Effector CD4-positive, alpha-beta T cell (primary cell): ENCODE measurements at places on chromosomes 4 and X.

DNA sequence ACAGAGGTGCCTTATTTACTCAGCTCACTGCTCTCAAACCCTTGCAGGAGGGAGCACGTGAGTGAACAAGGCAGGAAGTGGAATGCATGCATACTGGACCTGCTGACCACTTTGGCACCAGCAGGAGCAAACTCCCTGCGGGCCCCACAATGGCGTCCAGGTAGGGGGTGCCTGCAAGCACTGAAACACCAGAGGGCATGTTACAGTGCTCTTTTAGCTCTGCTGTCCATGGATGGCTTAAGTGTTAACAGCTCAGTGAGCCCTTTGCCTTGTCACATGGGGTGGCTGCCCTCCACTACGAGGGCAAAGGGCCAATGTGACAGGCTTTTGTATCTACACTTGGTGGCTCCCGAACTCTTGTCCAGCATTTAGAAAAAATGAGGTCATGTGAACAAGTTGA lies 199.5 kb upstream of the UGT8 start:
- no peak for DNase-seq

GRCh38 chrX:15956681-15957080 lies 102.1 kb upstream of the AP1S2 start:
- DNase-seq, result no peak

GRCh38 chrX:148498067-148498466 lies 2.4 kb upstream of the AFF2 start:
- DNase-seq, result no peak

DNA sequence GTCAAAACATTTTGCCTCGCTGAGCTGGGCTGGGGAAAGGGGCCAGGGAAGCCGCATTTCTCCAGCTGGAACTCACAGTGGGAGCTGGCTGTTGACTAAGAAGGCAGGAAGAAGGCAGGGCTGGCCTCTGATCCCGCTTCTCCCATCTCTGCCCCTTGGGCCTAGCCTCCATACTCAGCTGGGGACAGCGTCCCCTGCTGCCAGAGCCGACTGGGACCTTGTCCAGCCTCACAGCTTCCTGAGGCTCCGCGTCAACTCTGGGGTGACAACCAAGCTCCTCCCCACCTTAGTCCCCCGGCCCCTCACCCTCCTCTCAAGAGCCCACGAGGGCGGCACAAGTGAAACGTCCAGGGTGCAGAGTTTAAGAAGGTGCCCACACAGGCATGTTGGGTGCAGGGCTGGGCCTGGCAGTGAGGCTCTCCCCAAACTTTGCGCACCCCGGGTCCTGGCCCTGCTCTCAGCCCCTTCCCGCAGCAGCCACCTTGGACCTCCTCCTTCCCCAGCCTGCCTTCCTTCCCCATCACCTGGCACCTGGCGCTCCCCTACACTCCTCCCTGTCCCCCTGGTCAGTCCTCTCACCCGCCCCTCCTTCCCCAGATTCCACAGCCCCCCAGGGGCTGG lies 100.8 kb downstream of the PSAPL1 start:
- DNase-seq, result no peak

DNA sequence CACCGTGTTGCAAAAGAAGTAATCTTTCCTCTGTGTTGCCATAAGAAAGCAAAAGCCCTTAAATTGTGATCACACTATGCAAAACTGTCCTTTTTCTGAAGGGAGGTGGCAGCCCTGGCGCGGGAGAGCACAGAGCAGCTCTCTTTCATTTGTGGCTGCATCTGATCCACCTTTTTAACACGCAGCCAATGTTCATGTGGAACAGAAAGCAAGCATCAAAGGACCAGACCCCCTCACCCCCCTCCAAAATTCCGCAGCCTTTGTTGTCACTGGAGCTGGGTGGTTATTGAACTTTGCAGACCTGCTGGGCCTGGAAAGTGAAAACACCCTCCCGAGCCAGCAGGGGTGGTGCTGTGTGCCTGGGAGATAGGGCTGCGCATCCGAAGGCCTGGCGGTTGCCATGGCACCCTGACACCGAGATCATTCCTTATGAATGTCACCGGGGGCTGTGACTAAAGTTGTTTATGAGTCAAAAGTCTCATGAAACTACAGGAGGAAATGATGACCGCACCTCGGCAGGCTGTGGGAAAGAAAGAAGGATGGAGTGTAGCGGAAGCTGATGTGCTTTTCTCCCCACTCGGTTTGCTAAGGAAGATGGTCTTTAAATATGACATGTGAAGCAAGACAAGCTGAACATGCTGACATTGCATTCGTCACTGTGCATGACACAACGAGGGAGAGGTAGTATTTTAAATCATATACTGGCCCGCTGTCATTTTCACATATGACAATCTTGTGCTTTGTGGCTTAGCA lies 367.4 kb downstream of the UNC5C start:
- DNase-seq, result no peak

DNA sequence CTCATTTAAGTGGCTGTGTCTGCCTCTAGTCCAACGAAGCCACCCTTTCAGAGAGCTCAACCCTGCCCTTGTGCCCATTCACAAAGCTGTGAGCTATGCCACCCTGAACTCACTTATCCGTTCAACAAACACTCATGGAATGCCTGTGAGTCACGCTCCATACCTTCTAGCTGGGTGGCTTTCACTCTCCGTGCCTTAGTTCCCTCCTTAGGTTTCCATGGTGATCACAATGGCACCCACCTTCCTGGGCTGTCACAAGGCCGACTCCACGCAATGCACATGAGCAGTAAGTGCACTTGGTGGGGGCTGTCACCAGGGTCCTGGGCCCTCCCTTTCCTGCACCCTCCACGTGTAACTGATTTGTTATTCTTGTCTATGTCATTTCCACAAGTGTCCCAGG lies 37.2 kb upstream of the PPP2R2C start:
- DNase-seq, result no peak

GRCh38 chr4:4443821-4444220 lies 56.9 kb downstream of the NSG1 start:
- DNase-seq, result no peak

GRCh38 chr4:121877041-121877773 lies 6.9 kb upstream of the BBS7 start:
- no peak for DNase-seq

GRCh38 chr4:48379587-48380180 lies 38.4 kb downstream of the SLAIN2 start:
- DNase-seq, result no peak

- no peak for DNase-seq
Observed at GRCh38 chrX:103431316-103431715, 55.0 kb downstream of the BEX3 start.

- DNase-seq, result no peak
Observed at GRCh38 chrX:8668813-8669212, 63.1 kb downstream of the ANOS1 start.

DNA sequence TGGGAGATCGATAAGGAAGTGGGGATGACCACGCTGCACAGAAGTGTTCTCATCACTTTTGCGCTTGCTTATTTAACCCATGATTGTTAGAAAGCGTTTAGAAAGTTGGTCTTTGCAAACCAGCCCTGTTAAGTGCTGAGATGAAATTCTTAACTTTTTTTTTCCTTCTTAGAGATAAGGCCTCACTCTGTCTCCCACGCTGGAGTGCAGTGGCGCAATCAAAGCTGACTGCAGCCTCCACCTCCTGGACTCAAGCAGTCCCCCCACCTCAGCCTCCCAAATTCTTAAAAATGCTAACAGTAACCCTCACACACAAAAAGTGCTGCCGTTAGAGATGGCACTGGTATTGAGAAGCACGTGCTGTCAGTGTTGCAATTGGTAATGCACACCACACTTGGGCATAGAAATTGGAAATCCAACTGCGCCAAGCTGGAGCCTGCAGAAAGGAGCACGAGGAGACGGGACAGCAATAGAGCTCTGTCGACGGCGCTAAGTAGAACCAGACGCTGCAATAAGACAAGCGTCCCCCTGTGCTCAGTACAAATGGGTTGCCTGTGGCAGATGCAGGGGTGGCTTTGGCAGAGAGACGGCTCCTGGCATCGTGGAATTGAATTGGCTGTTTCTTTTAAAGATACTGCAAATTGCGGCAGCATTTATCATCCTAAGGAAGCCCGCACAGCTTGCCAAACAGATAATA lies 113.4 kb downstream of the TBL1X start:
- DNase-seq, result no peak

DNA sequence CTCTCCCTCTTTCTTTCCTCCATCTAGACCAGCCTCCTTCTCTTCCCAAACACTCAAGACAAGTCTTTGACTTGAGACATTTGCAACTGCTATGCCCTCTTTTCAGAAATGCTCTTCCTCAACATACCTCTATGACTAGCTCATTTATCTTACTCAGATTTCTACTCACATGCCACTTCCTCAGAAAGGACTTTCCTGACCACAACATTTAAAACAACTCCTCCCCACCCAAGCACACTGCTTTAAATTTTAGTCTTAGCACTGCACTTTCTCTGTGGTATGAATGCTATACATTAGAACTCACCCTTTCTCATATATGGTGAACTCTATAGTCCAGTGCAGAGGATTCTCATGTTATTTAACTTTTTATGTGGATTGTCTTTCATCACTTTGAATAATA lies 28.4 kb upstream of the SULT1E1 start:
- DNase-seq, result no peak

- DNase-seq, result no peak
Observed at GRCh38 chr4:111601671-111602070, 543.6 kb upstream of the FAM241A start.

- no peak for DNase-seq
Observed at GRCh38 chrX:148416931-148417330, 83.5 kb upstream of the AFF2 start.

DNA sequence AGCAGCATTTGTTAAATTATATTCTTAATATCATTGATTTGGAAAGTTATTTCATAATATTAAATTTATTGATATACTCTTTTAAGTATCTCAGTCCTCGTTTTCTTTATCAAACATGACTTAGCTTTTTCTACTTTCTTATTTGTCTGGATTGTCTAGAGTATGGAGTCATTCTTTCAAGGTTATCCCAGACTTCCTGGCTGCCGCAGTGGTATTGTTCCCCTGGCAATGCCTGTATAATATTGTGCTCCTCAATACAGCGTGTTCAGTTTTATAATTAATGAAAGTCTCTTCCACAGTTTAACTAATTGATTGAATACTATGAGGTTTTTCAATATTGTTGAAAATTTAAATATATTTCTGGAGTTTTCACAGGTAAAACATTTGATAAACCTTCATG lies 310.9 kb downstream of the ANKRD50 start:
- no peak for DNase-seq

- DNase-seq, result no peak
Observed at GRCh38 chrX:123084797-123085196, 99.3 kb upstream of the GRIA3 start.

DNA sequence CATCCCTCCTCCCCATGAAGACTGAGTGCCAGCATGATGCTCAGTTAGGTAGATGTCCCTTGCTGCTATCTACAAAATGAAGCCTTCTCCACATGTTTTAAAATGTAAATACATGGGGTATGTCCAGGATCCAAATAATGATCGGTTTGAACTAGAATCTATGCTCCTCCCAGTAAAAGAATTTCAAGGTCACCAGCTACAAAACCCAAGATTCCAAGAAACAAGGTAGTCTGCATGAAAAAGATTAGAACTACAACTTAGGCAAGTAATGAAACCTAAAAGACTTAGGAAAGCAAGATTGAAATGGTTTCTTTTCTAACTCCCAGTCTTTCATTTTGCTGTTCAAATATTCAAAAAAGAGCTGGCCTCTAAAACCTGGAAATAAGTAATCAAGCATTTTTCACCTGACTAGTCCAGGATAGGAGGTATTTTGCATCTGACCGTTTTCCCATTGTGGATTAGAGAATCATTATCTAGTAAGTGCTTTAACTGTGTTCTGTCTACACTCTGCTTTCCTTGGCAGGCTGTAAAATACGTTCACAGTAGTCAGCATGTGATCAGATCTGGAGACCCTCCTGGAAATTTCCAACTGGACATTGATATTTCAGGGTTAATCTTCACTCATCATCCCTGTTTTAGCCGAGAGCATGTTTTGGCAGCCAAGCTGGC lies 57.4 kb downstream of the CC2D2A start:
- no peak for DNase-seq

DNA sequence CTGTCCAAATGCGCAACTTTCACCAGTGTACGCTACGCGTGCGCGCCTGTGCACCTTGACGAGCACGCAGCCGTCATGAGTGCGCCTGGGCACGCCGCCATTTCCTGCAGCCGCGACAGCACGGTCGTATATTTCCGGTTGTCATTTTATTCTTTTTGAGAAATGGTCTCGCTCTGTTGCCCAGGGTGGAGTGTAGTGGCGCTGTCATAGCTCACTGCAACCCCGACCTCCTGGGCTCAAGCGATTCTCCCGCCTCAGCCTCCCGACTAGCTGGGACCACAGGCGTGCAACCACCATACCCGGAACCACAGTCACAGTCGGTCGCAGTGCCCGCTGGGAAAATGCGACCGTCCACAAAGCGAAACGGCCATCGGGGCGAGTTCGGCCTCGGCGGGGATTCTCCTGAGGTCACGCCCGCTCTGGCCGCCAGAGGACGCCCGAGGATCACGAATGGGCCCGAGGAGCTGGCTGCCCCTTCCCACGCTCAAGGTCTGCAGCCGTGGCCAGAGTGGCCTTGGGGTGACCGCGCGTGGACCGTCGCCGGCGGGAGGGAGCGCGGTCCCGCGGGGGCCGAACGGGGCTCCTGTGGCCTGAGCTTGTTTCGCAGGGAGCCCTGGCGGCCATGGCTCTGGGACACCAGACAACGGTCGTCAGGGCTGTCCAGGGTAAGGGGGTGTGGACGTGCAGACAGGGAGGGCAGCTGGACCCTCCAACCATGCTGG lies 23.7 kb upstream of the PNMA3 start:
- DNase-seq, result peak; percentile 44

GRCh38 chr4:133594390-133595207 lies 445.5 kb downstream of the PCDH10 start:
- no peak for DNase-seq

GRCh38 chrX:9037296-9037695 lies 3.4 kb upstream of the FAM9B start:
- DNase-seq, result no peak
